ENCODE measurements at places on chromosomes 5 and 9. TPM values are rescaled to one million over a fixed set of nuclear protein-coding genes. Genes with fewer than 3 reads are reported as not detected.

DNA sequence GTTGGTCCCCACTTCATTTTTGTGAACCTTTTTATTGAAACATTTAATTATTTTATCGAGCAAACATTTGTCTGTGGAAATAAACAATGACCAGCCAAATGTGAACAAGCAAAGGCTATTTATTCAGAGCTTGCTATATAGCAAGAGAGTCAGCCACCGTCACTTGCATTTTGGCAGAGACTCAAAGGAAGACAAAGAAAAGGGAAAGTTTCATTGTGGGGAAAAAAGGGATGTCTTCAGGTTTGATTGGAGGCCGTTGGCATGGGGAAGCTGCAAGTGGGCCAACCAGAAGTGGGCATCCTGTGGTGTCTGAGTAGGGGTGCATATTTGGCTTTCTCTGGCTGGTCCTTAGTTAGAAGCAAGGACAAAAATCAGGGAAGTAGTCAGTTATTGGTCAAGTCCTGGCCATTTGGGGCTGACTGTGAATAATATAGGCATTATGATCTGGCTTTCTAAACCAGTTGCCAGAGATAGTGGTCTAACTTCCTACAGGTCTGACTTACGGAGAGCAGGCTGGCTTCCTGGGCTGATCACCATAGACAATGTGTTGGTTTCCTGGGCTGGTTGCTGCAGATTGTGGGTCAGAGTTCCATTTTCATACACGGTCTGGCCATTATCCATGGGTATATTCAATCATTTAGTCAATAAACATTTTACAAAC is 16.6 kb downstream of the ENC1 start:
- no peak for DNase-seq

DNA sequence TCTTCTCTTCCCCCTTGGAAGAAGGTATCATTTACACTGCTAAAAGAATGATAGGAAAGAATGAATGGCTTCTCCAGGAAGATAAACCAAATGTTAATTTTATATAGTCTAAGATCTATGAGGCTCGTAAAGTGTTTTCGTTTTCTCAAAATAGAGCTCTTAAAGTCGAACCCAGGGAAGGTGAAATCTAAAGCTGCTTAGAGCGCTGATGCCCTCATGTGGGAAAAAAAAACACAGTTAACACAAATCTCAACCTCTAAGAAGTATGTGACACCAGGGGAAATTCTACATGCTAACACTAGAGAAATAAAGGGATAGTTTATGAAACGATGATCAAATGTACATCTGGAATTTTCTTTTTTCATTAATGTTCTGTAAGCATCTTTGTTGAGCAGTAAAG is 257.9 kb downstream of the RASEF start:
- no peak for DNase-seq

DNA sequence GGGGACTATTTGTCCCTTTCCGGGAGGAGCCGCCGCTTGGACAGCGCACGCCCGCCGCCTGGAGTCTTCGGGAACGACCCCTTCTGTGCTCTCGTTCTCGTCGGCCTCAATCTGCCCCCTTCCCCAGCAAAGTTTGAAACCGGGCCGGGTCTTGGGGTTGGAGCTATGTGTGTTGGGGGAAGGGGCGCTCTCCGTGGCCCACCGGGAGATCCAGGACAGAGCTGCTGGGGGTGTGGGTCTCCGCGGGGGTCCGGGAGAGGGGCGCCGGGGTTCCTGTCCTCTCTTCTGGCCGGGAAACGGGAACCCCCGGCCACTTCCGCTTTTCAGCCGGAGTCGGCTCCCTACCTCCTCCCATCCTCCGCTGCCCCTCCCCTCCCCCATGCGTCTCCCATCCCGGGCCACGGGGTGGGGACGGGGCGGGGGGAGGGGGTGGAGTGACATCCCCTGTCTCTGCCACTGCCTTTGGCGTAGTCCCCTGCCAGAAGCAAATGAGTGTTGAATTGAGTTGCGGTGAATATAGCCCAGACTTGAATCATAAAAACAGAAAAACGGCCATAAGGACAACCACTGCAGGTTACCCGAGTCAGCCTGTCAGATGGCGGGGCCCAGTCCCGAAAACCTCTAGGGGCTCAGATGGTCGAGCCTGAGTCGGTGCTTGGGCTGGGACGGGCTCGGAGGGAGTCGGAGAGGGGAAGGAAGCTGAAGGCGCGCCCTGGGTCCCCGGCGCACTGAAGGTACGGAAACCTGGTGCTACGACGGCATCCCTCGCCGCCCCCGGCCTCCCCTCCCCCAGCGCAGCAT is 1.1 kb downstream of the CPLX2 start:
- DNase-seq, result peak; percentile 91

GRCh38 chr5:134547999-134548658 is 22.7 kb downstream of the JADE2 start:
- no peak for DNase-seq

DNA sequence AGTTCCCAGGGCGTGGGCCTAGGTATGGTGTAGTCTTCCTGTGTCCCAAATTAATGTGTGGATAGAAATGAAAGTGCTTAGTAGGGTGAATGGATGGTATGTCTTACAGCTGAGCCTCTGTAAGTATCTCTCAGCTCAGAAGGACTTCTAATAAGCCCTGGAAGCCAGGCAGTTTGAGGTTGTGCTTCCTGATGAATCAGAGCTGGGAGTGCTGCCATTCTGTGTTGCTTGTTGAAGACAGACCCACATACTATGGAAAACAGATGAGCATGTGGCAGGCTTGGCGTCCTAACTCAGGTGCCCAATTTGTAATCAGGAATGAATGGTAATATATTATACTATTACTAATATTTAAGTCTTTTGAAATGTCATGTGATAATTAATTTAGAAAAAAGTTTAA is 69.8 kb downstream of the CMYA5 start:
- DNase-seq, result no peak

DNA sequence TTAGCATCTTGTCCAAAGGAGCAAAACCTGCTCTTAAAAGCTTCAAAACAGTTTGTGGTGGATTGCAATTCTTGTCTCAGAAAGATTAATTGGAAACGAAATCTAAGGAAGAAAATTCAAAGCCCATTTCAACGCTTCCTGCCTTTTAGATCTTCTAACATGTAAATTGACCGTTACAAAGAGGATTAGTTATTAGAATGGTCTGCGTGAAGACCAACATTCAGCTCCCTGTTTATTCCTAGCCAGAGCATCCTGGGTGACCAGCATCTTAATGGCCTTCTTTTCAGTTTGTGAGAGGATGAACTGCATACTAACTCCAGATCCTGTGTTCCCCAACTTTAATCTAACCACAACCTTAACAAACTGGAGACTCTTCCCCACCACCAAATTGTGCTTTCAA is 109.9 kb upstream of the SLC1A3 start:
- no peak for DNase-seq

DNA sequence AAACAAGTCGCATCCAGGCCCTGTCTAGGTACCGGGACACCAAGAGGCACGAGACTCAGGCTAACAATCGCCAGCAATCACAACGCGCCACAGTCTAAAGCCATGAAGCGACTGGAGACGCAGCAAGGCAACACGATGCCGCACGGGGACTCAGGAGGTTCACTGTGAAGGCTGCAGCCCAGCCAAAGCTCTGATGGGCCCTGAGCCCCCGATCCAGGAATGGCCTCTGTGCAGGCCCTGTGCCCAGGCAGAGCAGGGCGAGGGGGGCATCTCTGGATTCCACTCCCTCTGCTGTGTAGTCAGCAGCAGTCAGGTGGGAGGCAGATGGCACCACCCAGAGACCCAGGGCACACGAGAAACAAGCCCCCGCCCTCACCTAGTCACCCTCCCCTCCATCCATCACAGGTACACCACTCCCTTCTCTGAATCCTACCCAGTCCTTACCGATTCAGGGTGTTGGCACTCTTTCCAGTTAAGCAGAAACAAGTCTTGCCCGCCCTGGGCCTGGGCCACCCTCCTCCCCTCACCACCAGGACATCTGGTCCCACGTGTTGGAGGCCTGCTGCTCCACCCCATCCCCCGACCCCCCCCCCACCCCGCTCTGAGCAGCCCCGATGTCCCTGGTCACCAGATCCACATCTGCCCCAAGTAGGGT is 1.1 kb downstream of the RALGDS start:
- peak; percentile 75 for DNase-seq

GRCh38 chr9:69078581-69078980 is 43.0 kb downstream of the FXN start:
- no peak for DNase-seq

DNA sequence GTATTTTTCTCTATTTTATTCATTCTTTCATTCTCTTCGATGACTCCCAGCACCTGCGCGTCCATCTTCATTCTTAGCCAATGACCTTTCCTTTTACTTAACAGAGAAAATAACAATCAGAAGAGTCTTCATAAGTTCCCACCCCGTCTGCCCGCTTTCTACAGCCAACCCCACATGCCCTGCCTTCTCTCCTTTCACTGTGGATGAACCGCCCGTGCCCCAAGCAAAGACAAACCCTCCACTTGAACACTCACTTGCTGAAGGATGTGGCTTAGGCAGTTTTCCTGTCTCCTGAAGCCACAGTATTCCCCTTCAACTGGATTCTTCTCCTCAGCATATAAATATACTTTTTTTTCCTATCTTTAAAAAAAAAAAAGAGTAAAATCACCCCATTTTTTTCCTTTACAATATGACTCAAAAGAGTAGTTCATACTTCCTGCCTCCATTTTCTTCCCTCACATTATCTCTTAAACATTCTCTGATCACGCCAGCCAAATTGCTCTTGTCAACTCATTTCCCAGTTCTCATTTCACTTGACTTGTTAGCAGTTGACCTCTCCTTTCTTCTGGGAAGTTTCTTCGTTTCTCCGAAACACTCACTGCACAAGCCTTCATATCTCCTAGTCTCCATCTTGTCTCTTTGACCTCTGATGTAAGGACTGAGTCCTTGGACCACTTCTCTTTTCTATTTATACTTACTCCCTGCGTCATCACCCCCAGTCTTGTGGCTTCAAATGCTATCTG is 11.1 kb downstream of the NIPSNAP3B start:
- DNase-seq, result no peak

DNA sequence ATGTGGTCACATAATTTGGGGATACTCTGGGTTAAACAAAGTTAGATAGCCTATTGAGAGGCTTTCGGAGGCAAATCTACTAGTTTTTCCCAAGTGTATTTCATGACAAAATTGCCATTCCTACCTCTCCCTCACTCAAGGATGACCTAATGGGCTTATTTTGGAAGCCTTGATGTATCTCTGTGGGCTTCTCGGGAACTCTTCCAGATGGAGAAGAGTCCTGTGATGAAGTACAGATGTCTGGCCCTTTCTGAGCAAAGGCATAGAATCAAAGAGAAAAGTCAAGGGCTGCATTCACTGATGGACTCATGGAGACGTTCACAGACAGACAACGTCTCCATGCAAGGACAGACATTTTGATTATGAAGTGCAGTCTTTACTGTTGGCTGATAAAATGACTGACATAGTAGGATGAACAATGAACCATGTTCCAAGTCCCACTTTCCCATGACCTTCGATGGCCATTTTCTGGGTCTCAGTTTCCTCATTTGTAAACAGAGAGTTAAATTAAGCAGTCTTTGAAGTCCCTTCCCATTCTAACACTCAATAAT is 347.2 kb upstream of the CD180 start:
- DNase-seq, result no peak

GRCh38 chr5:179147991-179148702 is 88.0 kb downstream of the ZNF354C start:
- DNase-seq, result no peak

- peak; percentile 18 for DNase-seq
These were observed 4.6 kb upstream of the CERCAM start for GRCh38 chr9:128416014-128416413.

DNA sequence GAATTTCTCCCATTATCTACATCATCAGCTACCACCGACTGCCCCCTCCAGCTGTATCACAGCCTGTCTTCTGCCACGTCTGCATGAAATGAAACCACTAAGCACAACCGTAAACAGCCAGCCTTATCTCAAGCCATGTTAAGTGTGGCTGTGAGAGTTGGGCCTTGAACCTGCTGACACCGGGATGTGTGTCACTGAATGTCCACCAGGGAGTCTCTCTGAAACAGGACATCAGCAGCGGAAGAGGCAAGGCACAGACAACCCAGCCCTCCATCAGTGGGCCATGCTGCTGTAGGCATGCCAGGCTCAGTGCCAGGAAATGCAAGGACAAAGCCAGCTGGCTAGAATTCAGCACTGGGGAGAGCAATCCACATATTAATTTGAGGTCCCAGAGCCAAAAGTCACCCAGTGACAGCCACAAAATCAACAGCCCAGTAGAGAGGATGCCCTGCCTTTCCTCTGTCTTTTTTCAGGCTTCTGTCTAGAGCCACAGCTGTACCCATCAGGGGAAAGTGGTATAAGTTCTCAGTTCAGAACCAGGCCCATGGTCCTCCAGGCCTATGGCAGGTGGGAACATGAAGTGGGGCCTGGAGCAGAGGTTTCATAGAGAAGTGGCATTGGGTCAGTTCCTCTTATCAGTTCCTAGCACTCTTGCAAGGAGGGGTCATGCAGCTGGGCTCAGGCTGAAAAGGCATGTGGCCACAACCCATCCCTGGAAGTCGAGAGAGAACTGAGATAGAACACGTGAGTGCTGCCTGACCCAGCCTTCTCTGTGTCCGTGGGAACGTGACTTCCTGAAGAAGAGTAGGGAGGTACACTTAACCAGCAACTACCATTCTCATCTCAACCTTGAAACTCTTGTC is 199.4 kb downstream of the ESM1 start:
- no peak for DNase-seq

- DNase-seq, result no peak
These were observed 277.7 kb downstream of the NR2F1-AS1 start for GRCh38 chr5:93303291-93303691.

DNA sequence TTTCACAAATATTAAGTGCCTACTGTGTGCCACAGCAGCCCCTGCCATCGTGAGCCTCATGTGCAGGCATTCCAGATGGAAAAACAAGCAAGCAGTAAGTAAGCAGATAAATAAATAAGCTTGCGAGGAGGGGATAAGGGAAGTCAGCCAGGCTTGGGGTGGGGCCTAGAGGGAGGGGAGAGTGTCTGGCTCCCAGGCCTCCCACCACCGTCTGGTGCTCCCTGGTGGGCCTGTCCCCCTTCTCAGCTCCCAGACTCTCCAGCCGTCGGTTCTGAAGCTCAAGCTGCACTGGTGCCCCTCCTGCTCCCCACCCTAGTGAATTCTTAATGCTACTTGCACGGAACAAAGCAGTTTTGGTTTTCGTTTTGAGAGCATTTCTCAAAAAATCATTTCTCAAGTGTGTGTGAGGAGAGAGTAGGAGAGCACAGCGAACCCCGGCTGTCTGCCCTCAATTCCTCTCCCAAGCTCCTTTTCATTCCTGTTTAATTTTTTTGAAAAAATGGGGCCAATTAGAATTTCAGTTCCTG is 6.6 kb upstream of the IER5L start:
- DNase-seq, result no peak

- peak; percentile 73 for DNase-seq
These were observed 166.5 kb upstream of the PHYKPL start for GRCh38 chr5:178398901-178399700.

DNA sequence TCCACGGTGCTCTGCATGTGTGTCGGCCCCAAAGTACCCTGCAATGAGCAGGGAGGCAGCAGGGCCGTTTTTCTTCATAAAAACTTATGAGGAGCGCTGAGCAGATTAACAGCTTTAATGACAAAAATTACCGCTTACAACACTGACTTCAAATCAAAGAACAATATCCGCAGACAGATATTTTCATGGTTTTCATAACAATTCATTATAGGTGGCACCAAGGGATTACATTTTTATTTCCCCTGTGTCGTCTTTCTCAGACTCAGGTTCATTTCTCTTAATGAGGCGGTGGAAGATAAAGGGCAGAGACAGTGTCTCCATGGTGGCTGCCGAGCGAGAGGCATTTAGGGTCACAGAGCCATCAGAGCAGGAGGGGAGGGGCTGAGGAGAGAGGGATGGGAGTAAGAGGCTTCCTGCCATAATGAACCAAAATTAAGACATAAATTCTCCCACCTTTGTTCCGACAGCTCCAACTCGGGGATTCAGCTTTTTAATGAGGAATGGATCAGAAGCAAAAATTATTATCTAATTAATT is 240.7 kb upstream of the CLINT1 start:
- no peak for DNase-seq

The NFX1 gene
- 21.9 TPM for total RNA-seq

The PCDHGA8 gene
- total RNA-seq, result 0.22 TPM

The SLU7 gene
- total RNA-seq, result 19.8 TPM

All from H7 (cell line).